Left ventricle myocardium inferior (tissue), 1 donor: ENCODE measurements at places on chromosomes 2 and 18. TPM values are rescaled to one million over a fixed set of nuclear protein-coding genes. Genes with fewer than 3 reads are reported as not detected.

SPDYA gene
- total RNA-seq: 0.14 TPM

DNA sequence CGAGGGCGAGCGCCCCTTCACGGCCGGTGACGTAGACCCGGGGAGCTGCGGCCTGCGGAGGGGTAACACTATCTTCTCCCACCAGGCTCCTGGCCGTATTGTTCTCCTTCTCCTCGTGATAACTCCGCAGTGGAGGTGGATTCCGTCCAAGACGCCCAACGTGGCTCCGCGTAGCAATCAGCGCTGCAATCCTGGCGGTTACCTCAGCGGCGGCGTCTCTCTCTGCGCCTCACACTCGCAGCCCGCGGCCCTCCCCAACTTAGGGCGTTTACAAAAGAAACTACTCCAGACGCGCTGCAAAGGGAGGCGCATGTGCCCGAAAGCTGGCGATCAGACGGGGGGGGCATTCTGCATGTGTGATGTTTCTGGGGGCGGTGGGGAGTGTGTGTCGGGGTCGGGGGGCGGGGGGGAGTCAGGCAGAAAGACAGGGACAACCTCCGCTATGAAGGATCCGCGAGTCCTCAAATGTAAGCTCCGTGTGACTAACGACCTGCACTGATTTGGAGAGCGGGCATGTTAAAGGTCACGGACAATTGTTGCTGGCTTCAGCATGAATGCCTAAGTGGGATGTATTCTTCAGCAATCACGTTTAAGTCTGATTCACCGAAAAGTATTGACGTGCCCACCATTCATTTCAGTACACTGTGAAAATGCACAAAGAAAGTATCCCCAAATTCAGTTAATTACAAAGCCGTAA, 1.3 kb upstream of the ZNF516 start:
- peak; percentile 67 for DNase-seq

DNA sequence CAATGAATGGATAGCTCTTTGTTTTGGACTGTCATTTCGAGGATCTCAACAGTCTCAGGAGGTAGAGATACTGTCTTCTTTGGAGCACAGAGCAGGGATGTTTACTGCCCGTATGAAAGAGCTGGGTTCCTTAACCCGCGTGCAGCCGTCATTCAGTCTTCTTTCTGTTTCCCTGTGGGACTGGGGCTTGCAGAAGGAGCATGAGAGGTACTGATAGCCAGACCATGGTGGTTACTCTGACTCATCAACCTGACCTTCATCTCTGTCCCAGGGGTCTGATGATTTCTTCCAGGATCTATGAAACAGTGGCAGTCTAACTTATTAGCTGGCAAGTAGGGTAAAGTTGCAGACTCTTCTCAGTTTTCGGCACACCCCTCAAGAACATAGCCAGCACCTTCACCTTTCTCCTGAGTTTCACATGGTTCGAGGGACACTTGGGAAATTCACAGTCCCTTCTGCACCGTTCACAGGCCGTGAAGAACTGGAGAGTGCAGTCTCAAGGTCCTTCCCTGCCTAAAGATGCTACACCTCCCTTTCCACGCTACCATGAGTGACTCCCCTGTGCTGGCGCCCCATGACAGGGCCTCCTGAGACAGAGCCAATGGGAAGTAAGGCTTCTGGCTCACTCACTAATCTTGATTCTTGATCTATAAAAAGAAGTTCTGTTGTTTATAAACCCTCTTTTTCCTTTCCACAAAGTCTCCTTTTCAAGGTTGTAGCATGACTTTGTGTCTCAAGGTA, 226.2 kb downstream of the MC4R start:
- no peak for DNase-seq

- DNase-seq: peak; percentile 22
These were observed 301.8 kb upstream of the ID2 start for GRCh38 chr2:8380026-8380425.

IRS1 gene
- 17.8 TPM for total RNA-seq

- no peak for DNase-seq
These were observed 42.7 kb downstream of the RRM2 start for GRCh38 chr2:10165282-10165681.

ADCYAP1 gene
- total RNA-seq: 0.19 TPM
